Tibial nerve (tissue), 4 donors: ENCODE measurements at places on chromosomes 2 and 18. TPM values are rescaled to one million over a fixed set of nuclear protein-coding genes. Genes with fewer than 3 reads are reported as not detected.

DNA sequence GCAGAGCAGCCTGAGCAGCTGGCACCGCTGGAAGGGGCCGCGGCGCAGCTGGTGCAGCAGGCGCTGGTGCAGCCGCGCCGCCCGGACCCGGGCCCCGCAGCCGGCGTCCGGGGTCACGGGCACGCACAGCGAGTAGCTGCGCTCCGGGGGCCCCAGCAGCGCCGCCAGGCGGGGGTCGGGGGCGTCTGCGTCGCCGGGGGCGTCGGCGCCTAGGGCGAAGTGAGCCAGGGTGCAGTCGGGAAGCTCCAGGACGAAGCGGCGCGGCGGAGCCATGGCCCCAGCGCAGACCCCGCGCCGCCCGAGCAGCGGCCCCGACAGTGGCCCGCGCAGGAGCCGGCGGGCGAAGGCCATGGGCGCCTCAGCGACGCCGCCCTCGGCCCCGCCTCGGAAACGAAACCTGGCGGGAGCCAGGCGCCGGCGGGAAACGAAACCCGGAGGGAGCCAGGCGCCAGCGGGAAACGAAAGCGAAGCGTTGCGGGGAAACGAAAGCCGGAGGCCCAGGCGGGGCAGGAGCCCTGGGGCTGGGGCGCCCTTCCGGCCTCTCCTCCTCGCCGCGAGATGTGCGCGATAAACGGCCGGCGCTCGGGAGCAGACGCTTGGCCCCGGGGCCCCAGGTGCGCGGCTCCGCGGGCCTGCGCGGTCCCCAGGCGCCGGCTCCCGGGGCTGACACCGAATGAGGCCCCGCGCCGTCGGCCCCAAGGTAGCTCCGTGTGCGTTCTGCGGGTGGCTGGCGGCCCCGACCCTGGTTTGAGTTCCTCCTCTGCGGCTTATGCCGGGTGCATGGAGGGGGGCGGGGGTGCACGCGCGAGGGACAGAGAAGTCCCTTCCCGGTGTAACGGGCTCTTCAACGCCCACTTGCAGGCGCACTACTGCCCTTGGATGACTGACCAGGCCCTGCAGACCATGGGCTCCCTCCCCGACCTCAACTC is at the start of gene CMPK2:
TSS of gene CMPK2 (minus strand) at position 562 of the 929 bp plus-strand sequence. CDS start at position 351, 211 bp downstream.
- H3K36me3 ChIP-seq, result no peaks in the 10 kb centered on the region
- H3K4me1 ChIP-seq, result no peaks in the 10 kb centered on the region
- no peaks in the 10 kb centered on the region for H3K27me3 ChIP-seq
- H3K27ac ChIP-seq, result peak within 1 kb of the TSS; percentile 85
- H3K4me3 ChIP-seq, result peak within 1 kb of the TSS; percentile 47

DNA sequence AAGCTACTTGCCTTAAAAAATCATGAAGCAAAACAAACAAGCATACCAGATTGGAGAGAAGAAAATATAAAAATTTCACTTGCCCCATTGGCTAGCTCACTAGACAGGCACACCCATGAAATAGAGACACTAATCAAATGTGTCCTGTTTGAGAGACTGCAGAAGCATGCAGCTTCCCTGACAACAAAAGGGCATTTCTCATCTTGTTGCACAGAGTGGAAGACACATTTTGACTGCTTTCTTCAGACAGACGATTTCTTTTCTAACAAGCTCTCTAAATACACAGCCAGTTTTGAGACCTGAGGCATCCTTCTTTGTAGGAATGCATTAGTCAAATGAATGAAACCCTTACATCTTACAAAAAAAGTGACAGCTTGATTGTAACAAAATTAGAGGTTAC is 1558.6 kb upstream of the NXPH2 start:
- no peak overlapping the region for H3K27ac ChIP-seq
- H3K27me3 ChIP-seq, result no peaks in the 10 kb centered on the region
- no peaks in the 10 kb centered on the region for H3K36me3 ChIP-seq
- no peak overlapping the region for H3K4me3 ChIP-seq
- no peak for DNase-seq

- H3K27me3 ChIP-seq, result no peaks in the 10 kb centered on the region
- no peak for DNase-seq
- H3K4me1 ChIP-seq, result no peaks in the 10 kb centered on the region
- H3K4me3 ChIP-seq, result no peak overlapping the region
- H3K27ac ChIP-seq, result no peak overlapping the region
These were observed 1054.2 kb upstream of the CRIM1 start for GRCh38 chr2:35301369-35301768.

DNA sequence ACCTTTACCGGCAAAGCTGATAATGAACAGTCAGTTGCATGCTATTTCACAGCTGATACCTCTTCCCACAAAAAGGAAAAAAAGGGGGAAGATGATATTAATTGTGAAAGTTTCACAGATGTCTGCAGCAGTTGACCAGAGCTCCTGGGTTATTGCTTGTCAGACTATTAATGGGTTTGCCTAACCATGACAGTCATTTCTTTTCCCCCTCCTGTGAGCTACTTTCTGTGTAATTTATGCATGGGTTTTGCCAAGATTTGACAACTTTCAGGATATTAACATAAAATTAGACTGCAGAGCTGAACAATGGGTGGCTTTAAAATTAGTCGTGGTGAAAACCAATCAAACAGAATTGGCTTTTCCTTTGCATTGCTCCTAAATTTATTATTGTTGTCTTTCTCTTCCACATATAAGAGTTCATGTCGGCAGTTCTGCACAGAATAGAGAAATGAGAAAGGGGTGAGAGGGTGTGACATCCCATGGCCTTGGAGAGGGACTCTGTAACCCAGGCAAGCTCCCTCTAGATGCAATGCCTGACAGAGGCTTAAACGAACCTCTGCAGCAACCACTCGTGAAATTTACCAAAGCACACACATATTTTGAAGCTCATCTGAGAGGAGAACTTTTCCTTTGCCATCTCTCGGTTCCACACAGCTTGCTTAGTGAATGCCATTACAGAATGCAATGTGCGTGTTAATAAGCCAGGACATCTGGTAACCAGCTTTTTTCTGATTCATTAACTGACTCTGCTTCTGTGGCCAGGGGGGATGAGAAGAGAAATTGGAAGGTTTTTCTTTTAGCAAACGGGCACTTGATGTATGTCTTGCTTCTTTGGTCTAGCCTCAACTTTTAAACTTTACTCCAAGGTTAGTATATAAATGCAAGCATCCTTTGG is 82.2 kb upstream of the ITGA4 start:
- no peaks in the 10 kb centered on the region for H3K36me3 ChIP-seq
- H3K4me1 ChIP-seq, result no peaks in the 10 kb centered on the region
- no peaks in the 10 kb centered on the region for H3K27me3 ChIP-seq
- no peak for DNase-seq

DNA sequence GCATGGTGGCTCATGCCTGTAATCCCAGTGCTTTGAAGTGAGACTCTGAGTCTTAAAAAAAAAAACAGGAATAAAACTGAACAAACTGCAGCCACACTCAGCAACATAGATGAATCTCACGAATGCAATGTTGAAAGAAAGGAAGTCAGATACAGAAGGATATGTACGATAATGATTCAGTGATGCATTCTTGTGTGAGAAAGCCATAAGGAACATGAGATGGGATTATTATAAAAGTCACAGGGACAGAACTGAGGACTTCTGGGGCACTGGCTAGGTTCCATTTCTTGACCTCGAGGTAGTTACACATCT is 56.9 kb upstream of the SMAD2 start:
- no peak overlapping the region for H3K4me3 ChIP-seq
- no peak for DNase-seq
- H3K36me3 ChIP-seq, result no peaks in the 10 kb centered on the region
- H3K27me3 ChIP-seq, result no peaks in the 10 kb centered on the region
- no peaks in the 10 kb centered on the region for H3K4me1 ChIP-seq

- DNase-seq, result no peak
- no peaks in the 10 kb centered on the region for H3K27me3 ChIP-seq
- no peak overlapping the region for H3K27ac ChIP-seq
These were observed 649.4 kb downstream of the CPS1 start for GRCh38 chr2:211205836-211206235.

GRCh38 chr2:3692375-3692774 is 11.0 kb upstream of the DCDC2C start:
- no peaks in the 10 kb centered on the region for H3K36me3 ChIP-seq
- H3K27ac ChIP-seq, result no peak overlapping the region
- H3K27me3 ChIP-seq, result no peaks in the 10 kb centered on the region
- DNase-seq, result no peak

GRCh38 chr2:3430172-3430571 is 50.7 kb downstream of the TRAPPC12 start:
- H3K4me1 ChIP-seq, result peaks cover 7% of the 10 kb centered on the region
- no peaks in the 10 kb centered on the region for H3K27me3 ChIP-seq
- no peak for DNase-seq
- H3K4me3 ChIP-seq, result no peak overlapping the region
- H3K27ac ChIP-seq, result no peak overlapping the region
- H3K36me3 ChIP-seq, result peaks cover 5% of the 10 kb centered on the region

- H3K36me3 ChIP-seq, result no peaks in the 10 kb centered on the region
- H3K27ac ChIP-seq, result no peak overlapping the region
- no peak overlapping the region for H3K4me3 ChIP-seq
- no peaks in the 10 kb centered on the region for H3K27me3 ChIP-seq
- DNase-seq, result no peak
These were observed 94.1 kb downstream of the DNER start for GRCh38 chr2:229620289-229620688.

DNA sequence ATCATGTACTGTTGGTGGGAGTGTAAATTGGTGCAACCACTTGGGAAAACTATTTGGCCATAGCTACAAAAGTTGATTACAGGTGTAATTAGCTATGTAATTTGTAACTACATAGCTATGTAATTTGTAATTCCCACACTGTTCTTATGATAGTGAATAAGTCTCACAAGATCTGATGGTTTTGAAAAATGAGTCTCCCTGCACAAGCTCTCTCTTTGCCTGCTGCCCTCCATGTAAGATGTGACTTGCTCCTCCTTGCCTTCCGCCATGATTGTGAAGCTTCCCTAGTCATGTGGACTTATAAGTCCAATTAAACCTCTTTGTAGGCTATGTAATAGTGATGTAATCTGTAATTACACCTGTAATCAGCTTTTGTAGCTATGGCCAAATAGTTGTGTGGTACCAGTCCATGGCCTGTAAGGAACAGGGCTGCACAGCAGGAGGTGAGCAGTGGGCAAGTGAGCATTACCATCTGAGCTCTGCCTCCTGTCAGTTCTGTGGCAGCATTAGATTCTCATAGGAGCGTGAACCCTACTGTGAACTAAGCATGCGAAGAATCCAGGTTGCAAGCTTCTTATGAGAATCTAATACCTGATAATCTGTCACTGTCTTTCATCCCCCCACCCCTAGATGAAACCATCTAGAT is 133.7 kb upstream of the COPS8 start:
- no peaks in the 10 kb centered on the region for H3K36me3 ChIP-seq
- DNase-seq, result no peak
- H3K4me1 ChIP-seq, result peaks cover 8% of the 10 kb centered on the region
- H3K4me3 ChIP-seq, result no peak overlapping the region

The PSMD14 gene
- total RNA-seq, result 22.0 TPM

The PLA2R1 gene
- 19.4 TPM for total RNA-seq
